ENCODE measurements at places on chromosomes 6 and 20.

- no peak for DNase-seq
These were observed 3.2 kb upstream of the PLEKHG1 start for GRCh38 chr6:150596439-150596838.

DNA sequence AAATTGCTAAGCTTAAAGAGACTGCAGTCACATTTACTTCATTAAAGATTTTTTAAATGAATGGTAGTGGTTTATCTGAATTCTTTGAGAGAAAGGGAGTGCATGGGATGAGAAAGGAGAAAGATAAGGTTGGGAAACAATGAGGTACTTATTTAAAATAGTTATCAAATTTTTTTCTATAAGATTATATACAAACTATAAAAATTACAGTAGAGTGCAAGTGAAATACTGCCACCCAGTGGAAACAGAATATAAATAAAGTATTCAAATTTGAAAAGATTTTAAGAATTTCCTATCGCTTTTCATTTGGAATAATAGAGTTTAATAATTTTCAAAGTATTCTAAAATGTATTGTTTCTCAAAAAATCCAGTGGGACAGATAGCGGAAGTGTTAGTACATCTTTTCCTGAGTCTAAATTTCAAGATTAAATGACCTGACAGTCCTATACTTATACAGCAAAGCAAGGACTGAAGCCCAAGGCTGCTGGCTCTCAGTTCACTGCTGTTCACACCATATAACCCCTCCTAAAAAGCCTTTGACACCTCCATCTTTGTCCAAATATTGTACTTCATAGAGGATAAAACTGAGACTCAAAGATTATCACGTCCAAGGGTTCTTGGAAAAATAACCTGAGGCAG, 31.1 kb downstream of the EPM2A start:
- no peak for DNase-seq

DNA sequence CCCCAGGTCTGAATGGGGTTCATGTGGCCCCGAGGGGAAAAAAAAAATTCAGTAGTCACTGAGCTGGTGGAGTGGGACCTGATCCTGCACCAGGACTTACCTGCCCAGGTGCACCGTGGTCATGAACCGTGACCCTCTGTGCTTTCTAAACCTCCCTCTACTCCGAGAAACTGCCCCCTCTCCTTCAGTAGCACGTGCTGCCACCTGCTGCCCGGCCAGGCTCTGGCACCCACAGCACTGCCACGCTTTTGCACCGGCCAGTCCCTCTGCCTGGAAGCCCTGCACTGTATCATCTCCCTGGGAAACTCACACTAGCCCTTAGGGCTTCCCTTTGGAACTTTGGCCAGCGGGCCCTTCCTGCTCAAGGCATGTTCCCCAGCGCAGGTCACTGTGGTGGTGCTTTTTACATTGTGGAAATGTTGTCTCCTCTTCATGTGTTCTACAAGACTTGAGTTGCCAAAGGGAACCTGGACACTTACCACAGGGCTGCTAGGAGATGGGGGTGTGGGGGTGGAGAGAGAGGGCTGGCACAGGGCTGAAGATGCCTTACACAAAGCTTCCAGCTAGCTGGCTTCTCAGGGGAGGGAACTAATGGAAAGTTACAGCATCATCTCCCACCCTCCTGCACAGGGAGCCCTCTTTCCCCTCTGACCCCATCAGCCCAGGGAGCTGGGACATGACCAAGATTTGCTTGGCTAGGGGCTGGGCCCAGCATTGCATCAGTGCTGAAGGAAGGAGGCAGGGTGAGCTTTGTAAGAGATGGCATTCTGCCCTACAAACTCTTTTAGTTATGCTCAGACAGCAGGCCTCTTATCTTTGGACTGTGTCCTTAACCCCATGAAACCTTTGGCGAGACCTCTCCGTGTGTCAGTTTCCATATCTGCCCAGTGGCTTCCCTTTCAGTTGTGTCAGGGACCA, 2.5 kb upstream of the PTPRT start:
- peak; percentile 15 for DNase-seq

GRCh38 chr6:43093436-43094289, 17.5 kb downstream of the PTK7 start:
- peak; percentile 16 for DNase-seq

DNA sequence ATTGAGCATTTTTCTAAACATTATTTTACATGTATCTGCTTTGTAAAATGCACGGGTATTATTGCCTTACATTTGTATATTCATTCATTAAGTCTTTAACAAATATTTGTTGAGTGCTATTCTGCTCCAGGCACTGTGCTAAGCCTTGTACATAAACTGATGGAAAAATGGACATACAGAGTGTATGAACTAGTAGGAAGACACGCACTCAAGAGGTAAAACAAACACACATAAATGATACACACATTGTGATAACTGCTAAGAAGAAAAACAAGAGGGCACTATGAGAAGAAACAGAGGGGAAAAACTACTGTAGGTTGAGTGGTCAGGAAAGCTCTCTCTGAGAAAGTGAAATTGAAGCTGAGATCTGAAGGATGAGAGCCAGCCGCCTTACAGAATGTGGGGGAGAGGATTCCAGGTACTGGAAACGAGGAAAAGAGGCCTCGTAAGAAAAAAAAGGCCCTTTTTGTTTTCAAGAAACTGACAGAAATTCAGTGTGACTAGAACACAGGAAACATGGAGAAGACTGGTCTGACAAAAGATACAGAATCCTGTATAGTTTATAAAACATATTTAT, 117.5 kb downstream of the EYA4 start:
- no peak for DNase-seq

GRCh38 chr20:46624946-46625345, 26.3 kb downstream of the SLC13A3 start:
- DNase-seq, result no peak

- no peak for DNase-seq
These were observed 30.4 kb downstream of the RALY start for GRCh38 chr20:34023937-34024722.

GRCh38 chr6:42236030-42236429, 18.4 kb upstream of the MRPS10 start:
- DNase-seq, result no peak

DNA sequence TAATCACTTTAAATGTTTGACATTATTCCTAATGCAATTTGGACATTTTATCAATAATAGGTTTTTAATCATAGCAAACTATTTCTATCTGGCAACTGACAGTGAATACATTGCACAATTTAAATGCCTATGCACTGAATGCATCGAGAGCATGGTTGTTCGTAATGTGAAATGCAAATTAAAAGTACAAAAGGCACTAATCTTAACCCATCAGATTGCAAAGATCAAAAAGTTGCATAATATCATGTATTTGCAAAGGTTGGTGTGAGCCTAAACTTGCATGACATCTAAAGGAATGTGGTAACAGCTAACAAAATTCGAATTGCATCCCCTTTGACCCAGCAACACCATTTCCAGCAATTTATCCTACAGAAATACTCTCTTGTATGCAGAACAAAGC, 469.9 kb upstream of the IRAK1BP1 start:
- DNase-seq, result no peak

DNA sequence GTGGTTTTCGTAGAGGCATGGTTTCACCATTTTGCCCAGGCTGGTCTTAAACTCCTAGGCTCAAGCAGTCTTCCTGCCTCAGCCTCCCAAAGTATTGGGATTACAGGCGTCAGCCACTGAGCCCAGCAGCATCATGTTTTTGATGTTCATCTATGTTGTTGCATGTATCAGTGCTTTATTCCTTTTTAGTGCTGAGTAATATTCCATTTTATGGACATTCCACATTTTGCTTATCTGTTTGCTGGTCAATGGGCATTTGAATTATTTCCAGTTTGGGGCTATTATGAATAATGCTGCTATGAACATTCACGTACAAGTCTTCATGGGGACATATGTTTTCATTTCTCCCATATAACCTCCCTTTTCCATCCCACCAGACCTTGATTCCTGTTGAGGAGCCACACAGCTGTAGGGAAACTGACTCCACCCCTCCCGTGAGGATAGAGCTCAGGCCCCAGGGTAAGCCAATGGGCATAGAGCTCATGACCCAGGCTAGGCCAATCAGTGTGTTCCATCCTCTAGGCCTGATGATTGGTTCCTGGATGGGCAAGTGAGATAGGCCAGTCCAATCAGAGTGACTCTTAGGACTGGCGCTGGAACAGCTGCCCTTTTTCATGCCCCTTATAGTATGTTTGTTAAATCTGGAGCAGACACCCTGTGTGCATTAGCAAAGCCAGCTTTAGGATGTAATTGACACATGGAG, 49.5 kb downstream of the DLGAP4 start:
- DNase-seq, result no peak

DNA sequence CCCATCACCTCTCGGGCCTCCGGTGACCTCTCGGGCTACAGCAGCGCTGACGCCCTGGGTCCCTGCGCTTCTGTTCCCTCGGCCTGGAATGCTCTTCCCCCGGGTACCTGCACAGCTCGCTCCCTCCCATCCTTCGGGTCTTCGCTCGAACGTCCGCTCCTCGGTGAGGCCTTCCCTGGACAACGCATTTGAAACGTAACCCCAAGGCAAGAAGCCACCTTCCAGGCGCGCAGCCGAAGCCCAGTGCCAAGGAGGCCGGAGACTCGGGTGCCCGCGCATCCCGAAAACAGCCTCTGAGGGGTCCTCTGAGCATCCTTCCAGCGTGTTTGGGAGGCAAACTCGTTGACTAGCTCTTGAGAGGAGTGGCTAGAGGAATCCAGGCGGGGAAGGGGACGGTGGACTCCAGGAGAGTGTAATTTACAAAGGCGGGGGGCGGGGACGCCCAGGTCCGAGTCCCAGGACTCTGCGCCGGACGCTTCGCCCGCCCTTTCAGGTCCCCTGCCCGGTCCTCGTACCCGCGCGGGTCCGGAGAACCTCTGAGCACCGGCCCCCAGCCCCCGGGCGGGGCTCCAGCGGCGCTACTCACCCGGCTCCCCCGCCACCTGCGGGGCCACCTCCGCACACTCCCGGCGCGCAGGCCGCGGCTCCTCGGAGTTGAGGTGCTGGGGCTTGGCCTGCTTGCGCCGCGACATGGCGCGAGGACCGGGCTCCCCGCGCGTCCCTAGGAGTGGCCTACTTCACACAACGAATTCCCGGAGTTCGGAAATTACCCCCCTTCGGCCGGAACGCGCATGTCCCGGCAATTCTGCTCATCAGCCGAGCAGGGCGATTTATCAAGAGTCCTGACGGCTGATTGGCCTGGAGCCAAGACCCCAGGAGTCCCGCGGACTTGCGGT, 86.8 kb downstream of the ZFP64 start:
- DNase-seq, result no peak

DNA sequence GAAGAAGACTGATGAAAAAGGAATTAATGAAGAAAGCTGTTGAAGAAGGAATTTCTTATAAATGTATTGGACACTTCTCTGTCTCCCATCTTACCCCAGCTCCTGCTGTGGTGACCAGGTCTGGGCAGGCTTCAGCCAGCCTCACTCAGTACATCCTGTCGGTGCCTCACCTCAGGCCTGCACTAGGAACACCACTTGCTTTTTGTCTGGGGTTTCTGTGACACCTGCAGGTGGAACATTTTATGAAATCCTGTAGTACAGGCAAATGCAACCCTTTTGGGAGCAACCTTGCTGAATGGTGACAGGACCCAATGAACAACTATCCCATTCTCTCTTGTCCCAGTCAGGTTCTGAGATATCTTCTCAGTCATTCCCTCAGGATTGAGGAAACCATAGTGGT, 129.7 kb downstream of the PRDM13 start:
- DNase-seq, result no peak

- DNase-seq, result peak; percentile 23
These were observed 64.1 kb downstream of the FAM50B start for GRCh38 chr6:3913077-3913957.

DNA sequence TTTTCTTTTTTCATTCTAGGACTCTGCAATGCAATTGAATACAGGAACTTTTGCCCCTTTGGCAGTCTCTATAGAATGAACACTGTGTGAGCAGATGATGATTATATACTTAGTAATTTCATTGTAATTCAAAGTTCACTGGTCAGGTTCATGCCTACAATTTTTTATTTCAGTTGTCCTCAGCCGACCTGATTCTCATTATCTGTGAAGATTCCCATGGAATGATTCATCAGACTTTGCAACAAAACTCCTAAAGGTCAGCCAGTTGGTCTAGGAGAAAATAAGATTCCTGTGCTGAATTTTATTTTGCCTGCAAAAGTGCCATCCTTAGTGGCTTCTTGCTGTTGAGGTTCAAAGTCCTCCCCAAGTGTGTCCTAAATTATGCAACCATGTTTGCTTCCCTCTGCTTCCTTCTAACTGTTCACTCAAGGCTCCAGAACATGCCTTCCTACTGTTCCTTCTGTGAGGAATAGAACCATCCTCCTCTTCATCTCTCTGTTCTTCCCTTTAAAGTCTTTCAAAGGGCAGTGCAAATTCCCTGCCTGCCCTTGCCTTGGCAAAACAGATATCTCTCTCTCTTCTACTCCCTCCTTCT, 194.2 kb upstream of the CNR1 start:
- no peak for DNase-seq

DNA sequence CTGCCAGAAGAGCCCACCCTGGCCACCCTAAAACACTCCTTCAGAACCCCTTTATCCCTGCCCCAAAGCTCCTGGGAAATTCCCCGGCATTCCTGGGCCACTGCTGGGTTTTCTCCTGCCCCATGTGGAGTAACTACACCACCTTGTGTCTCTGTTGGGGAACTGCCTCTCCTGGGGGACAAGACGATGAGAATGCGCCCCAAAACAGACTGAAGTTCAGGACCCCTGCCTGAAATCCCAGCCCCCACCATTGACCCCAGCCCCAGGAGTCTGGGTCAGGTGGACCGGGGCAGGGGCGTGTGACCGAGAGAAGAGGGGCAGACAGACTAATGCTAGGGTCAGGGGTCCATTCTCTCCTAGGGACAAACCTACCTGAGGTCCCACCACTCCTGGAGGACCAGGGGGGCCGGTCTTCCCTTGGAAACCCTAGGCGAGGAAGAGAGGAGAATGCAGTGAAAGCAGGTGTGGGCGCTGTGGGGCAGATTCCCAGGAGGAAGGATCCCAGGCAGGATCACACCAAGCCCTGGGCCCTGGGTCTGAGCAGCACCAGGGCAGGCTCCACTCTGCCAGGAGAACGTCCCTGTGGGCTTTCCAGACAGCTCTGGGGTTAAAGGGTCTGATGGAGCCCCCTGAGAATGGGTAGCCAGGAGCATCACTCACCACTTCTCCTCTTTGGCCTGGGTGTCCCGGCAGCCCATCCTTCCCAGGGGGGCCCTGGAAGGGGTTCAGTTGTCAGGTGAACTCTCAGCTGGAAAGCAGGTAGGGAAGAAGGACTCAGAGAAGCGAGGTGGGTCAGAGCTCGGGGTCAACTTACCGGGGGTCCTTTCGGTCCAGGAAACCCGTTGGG, 19.4 kb downstream of the COL11A2 start:
- DNase-seq, result no peak

- no peak for DNase-seq
These were observed 319.5 kb downstream of the TAF4 start for GRCh38 chr20:61746147-61746646.

- no peak for DNase-seq
These were observed 15.0 kb downstream of the KIAA0319 start for GRCh38 chr6:24630856-24631505.

- peak; percentile 53 for DNase-seq
These were observed 2.2 kb downstream of the BICRAL start for GRCh38 chr6:42783876-42784642.

- DNase-seq, result no peak
These were observed 70.2 kb downstream of the LYRM4 start for GRCh38 chr6:5190507-5190906.

- DNase-seq, result no peak
These were observed 10.5 kb upstream of the BHLHE23 start for GRCh38 chr20:63017076-63017825.

Data from midbrain (tissue), 1 donor.